ENCODE measurements at places on chromosomes 2 and 18.

GRCh38 chr2:165969227-165969626, 15.7 kb upstream of the TTC21B start:
- DNase-seq: no peak

GRCh38 chr2:41413813-41414485, 633.9 kb upstream of the PKDCC start:
- DNase-seq: no peak

DNA sequence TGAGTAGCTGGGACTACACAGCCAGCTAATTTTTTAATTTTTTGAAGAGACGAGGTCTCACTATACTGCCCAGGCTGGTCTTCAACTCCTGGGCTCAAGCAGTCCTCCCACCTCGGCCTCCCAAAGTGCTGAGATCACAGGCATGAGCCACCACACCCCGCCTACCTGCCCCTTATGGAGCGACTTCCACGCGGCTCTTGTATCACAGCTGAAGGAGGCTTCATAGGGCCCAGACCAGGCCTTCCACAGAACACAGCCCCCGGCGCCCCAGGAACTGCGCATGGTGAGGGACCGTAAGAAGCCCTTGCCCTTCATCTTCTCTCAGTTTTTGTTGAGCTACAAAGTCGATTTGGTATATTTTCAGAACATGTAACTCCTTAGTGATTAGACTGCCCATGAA, 220.3 kb downstream of the KLHL29 start:
- DNase-seq: no peak

DNA sequence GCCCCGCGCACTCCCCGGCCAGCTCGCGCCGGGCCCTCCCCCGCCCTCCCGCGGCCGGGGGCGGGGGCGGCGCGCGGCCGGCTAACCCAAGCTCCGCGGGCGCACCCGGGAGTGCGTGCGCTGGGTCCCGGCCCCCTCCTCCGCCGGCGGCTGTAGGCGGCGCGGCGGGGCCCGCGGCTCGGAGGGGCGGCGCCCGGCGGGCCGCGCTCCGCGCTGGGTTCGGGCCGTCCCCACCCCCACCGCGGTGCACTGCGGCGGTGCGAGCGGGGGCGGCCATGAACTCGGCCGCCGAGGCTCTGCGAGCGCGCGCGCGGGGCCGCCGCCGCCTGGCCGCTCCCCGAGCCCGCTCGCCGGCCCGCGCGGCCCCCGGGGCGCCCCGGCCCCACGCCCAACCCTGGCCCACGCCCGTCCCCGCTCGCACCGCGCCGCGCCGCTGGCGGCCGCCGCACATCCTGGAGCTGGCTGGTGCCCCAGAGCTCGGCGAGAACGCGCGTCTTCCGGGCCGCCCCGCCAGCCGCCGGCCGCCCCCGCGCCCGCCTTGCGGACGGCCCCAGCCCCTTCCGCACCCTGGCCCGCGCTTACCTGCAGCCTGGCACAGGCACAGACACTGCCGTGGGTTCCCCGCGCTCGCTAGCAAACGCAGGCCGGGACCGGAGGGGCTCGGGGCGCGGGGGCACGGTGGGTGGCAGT, at the start of gene ZBTB14:
ZBTB14 (minus strand) TSS at position 496 of the 690 bp plus-strand sequence. CDS start 2,480 bp downstream, outside the sequence.
- DNase-seq: peak; percentile 79

DNA sequence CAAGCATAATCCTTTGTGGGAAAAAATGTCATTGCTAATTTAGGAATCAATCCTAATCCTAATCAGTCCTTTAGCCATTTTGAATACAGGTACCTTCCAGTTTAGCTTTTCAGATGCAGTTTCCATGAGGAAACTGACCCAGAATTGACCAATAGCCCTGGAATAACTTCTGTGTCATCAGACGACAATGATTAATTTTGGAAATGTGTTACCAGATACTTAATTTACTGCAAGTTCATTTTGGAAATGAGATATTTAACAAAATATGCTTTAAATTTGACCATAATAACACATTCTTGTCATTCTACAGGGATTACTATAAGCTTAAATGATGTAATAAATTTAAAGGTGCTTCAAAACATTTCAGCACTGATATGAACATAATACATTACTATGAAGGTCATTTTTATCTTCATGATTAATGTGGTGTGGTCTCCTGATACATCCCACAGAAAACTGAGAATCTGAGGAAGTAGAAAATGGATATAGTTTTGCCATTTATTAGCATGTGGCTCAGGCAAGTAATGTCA, 129.8 kb upstream of the SH3BP4 start:
- no peak for DNase-seq

DNA sequence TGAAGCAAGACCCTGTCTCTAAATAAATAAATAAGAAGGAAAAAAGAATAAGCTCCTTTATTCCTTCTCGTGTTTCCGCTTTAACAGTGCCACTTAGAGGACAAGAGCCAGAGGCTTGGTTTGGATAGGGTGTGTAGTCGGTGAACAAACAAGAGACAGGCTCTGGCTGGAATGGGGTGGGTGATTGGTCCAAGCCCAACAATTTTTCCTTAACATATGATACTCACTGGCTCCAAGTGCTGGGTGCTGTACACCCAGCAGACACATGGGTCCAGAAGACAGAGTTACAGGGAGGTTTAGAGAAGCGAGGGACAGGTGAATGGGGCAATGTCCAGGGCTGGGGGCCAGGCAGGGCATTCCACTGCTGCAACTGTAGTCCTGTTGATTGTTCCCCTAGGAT, 77.8 kb downstream of the NCAPH start:
- DNase-seq: no peak

GRCh38 chr2:236856848-236857235, 228.8 kb upstream of the COPS8 start:
- DNase-seq: no peak

DNA sequence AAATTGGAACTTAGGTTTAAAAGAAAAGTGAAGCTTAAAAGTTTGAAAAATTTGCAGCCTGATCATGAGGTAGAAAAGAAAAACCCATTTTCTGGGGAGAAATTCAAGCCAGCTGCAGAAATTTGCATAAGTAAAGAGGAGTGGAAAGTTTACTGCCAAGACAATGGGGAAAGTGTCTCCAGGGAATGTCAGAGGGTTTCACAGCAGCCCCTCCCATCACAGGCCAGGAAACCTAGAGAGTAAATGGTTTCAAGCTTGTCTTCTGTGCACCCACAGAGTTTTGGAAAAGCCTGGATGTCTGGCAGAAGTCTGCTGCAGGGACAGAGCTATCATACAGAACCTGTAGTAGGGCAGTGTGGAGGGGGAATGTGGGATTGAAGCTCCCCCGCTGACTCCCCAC, 254.0 kb upstream of the FSIP2 start:
- peak; percentile 70 for DNase-seq

- DNase-seq: no peak
Observed at GRCh38 chr2:229009816-229010215, 261.3 kb downstream of the PID1 start.

DNA sequence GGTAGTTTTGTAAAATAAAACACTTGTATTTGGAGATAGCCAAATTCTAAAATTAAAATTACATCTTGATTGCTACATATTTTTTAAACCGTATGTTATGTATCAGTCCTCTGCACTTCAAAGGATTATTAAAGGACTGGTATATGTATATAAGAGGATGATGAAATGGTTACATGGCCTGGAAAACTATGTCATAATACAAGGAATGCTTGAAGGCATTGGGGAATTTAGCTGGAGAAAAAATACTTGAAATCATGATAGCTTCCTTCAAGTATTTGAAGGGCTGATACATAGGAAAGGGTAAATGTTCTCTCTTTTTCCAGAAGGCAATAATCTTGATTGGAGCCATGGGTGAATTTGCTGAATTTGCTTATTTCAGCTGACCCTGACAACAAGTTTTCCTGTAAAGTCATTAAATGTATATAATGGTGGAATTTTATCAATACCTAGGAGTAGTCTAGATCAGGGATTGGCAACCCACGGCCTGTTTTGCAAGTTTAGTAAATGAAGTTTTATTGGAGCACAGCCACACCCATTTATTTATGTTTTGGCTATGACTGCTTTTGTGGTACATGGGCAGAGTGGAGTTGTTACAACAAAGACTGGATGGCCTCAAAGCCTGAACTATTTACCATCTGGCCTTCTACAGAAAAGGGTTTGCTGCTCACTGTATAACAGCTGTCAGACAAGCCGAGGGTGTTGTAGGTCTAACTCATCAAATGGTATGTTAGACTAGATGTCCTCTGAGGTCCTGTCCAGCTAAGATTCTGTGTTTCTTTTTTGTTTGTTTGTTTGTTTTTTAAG, 34.4 kb downstream of the ACYP2 start:
- no peak for DNase-seq

DNA sequence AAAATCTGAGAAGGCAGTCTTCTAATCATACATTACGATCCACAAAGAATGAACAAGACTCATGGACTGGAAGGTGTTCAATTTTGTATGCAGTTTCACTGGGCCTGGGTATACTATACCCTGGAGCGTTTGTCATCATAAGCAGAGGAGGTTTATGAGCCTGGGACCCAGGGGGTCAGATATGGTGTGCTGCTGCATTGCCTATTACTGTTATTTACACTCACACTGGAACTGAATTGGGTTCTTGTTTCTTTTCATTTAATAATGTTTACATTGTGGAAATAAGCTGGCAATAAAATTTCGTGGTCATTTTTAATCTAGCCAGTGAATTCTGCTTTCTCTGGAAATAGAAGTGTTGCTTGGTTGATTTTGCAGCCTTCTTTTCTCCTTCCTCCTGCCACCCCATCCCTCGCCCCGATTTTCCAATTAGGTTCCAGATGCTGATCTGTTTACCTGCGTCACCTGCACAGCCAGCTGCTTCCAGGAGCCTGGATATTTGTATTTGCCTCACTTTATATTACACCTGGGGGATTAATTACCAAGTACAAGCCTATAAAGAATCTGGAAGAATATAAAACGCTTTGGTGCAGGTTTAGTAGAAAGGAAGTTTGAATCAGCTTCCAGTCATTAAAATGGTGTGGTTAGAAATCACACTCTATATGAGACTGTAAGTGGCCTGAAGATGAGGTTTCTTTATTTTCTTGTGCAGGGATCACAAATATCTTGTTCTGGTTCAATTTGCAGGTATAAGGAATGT, 234.4 kb downstream of the SOCS6 start:
- no peak for DNase-seq

DNA sequence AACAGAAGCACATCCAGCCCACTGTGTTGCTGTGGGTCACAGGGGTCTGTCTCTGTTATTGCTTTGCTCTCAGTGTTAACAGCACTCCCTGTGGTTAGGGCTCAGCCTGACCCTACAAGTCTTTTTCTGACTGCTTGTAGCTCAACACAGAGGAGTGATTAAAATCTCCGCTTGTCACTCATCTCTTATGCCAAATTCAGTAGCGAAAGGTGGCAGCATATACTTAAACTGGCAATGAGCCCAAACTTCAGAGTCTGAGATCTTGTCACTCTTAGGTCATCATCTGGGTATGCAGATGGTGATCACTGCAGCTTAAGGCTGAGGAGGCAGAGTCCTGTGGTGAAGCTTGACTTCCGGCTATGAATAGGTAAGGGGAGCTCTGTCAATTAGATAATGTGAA, 63.3 kb upstream of the CSRNP3 start:
- peak; percentile 74 for DNase-seq

- DNase-seq: no peak
Observed at GRCh38 chr2:68387408-68388350, 22.6 kb downstream of the PLEK start.

DNA sequence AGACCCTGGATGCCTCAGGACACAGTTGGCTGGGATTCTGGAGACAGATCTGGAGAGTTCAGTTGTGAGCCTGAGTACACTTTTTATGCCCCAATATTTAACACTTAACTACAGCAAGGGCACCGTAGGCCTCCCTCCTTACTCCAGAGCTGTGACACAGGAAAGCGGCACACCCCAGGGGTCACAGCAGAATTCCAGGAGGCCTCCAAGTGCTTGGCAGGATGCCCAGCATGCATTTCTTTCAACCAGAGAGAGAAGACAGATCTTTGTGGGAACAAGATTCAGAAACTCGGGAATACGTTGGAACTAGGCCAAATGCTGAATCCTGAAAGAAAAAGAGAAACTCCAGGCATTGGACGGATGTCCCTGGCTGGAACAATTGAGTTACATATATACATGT, 199.2 kb upstream of the NT5C1B start:
- no peak for DNase-seq

DNA sequence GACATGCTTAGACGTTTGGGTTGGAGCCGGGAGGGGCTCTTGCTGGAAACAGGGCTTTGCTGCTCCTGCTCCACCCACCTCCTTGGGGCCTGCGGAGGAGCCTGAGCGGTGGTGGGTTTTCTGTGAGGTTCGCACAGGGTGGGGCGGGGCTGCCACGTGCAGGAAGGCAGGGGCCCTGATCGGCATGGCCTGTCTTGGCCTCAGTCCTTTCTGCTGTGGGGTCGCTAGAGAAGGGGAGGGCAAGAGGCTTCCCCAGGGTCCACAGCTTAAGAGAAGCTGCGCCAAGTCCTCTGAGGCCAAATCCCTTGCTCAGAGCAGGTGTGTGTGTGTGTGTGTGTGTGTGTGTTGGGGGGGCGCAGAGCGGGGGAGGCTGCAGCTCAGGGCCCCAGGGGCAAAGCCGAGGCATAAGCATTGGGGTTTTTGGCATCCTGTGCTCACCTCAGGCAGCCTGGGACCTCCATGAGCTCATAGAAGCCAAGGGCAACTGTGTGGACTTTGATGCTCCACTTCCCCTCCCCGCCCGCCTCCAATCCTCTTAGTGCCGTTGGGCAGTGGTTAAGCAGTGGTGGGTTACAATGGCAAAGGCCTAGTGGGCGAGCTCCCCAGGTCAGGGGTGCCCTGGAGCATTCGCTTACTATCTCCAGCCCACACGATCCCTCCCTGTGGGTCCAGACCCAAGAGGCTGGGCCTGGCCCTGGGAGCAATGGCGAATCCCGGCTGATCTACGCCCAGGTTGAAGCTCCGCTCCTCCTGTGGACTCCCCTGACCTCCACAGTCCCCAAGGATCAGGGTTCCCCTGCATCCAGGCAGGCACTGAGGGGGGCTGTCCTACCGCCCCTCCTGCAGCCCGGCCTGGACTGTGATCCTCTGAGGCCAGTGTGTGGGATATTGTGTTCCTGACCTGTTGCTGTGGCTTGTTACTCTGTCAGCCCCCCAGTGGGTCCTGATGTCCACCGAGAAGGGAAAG, 28.9 kb downstream of the TOGARAM2 start:
- no peak for DNase-seq

- DNase-seq: no peak
Observed at GRCh38 chr2:109513749-109514588, 99.8 kb downstream of the SEPTIN10 start.

- no peak for DNase-seq
Observed at GRCh38 chr2:6793913-6794312, 71.8 kb downstream of the CMPK2 start.

- no peak for DNase-seq
Observed at GRCh38 chr2:10534514-10535250, 86.6 kb upstream of the ODC1 start.

- no peak for DNase-seq
Observed at GRCh38 chr2:64751286-64752260, 97.9 kb upstream of the SERTAD2 start.

GRCh38 chr2:182904844-182905243, 38.4 kb upstream of the FRZB start:
- no peak for DNase-seq

Measured in endodermal cell (in vitro differentiated cells).